Ovary (tissue), 10 donors: ENCODE measurements at places on chromosomes 4 and X. TPM values are rescaled to one million over a fixed set of nuclear protein-coding genes. Genes with fewer than 3 reads are reported as not detected.

PLP1 gene
- 5.1 TPM for polyA plus RNA-seq

CENPE gene
- polyA plus RNA-seq = 0.60 TPM

MOSPD2 gene
- polyA plus RNA-seq = 6.0 TPM

PRAF2 gene
- 51.2 TPM for polyA plus RNA-seq

CCDC110 gene
- polyA plus RNA-seq = 1.8 TPM

TSR2 gene
- polyA plus RNA-seq = 70.8 TPM

SMARCA1 gene
- polyA plus RNA-seq = 67.1 TPM

FAM149A gene
- polyA plus RNA-seq = 16.1 TPM

C1QTNF7 gene
- 23.6 TPM for polyA plus RNA-seq

WDR45 gene
- 80.4 TPM for polyA plus RNA-seq

SUPT20HL2 gene
- polyA plus RNA-seq = 0.23 TPM

CYSLTR1 gene
- 3.9 TPM for polyA plus RNA-seq

DNA sequence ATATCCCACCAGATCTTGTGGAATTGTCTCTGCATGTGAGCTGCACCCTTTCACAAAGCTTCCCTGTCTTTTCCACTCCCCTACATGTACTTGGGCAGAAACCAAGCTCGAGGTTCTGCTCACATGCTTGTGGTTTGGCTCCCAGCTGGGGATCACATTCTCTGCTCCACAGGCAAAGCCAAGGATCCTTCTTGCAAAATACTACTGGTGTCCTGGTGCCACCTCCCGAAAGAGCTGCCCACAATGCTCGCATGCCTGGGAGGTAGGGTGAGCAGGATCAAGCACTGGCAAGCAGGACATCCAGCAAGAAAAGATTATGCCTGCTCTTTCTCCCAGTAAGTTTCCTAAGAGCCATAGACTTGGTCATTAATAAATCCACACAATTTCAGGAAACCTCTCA is 45.1 kb upstream of the PPARGC1A start:
- DNase-seq = no peak

- no peak for DNase-seq
These were observed 1066.9 kb upstream of the PCDH7 start for GRCh38 chr4:29653221-29653620.

GRCh38 chrX:19769467-19769866 is 117.9 kb downstream of the SH3KBP1 start:
- DNase-seq = no peak

- DNase-seq = no peak
These were observed 25.5 kb downstream of the SMIM14 start for GRCh38 chr4:39613093-39613656.

- peak; percentile 93 for DNase-seq
These were observed at the start of gene SH3RF1 for GRCh38 chr4:169270810-169271691. TSS of gene SH3RF1 (minus strand) at chr4:169270956. CDS start at chr4:169269212, 1,744 bp downstream.

DNA sequence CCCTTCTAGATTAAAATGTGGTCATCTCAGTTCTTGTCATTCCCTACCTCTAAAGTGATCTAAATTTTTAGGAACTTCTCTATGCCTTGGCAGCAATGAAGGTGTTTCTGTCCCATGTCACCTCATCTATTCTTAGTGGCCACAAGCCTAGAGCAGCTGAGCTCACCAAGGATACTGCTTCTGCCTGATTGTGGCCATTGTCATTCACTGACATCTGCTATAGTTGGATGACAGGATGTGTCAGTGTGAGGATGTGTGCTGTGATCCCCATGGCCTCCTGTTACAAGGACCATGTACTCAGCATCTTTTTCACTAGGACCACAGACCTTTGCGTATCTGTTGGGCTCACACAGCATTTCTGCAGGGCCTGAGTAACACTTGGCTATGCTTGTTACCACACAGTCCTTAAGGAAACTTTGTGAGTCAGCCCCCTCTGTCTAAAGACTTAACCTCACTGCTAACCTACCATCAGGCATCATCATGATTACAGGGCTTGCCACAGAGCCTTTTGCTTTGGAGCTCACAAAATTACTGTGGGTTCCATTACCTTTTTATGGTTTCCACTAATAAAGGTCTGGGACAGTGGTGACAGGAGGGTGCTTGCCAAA is 421.0 kb downstream of the ADAM29 start:
- DNase-seq = no peak

DNA sequence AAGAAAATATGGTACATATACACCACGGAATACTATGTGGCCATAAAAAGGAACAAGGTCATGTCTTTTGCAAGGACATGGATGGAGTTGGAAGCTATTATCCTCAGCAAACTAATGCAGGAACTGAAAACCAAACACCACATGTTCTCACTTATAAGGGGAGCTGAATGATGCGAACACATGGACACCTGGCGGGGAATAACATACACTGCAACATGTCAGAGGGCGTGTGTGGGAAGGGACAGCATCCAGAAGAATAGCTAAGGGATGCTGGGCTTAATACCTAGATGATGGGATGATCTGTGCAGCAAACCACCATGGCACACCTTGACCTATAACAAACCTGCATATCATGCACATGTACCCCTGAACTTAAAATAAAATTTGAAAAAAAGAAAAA is 19.5 kb upstream of the CNKSR2 start:
- DNase-seq = no peak

DNA sequence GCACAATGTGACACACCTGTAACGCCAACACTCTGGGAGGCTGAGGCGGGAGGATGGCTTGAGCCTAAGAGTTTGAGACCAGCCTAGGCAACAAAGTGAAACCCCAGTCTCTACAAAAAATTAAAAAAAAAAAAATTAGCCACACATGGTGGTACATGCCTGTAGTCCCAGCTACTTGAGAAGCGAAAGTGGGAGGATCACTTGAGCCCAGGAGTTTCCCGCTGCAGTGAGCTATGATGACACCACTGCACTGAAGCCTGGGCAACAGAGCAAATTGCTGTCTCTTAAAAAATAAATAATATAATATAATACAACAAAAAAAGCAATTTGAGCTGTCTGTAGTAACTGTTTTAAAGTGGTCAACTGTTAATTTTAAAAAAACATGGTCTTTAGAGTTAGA is 13.2 kb downstream of the SPOCK3 start:
- DNase-seq = no peak

- DNase-seq = no peak
These were observed 158.2 kb downstream of the DEFB131A start for GRCh38 chr4:9602389-9602914.

DNA sequence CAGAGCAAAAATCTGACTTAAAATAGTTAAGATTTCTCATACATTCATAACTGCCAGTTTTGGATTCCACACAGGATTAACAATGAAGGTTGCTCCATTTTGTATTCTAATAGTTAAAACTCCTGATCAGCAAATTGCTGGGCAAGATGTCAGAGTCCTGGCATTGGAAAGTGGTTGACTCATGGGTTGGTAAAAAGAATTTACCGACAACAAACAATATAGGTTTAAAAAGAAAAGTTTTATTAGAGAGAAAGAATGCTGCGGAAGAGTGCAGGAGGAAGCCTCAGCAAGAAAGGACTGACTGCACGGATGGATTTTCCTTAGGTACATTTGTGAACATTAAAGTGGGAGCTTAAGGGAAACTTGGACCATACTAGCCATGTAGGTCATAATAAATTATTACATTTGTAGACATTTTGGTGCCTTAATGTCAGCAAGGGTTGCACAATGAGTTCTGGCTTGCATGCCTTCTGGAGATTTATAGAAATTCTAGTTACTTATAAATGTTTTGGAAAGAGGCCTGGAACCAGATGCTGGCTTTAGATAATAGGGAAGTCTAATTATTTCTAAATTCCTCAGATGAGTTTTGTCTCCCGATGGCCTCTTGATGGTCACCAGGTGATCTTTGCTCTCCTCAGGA is 25.4 kb upstream of the IL2 start:
- no peak for DNase-seq

- no peak for DNase-seq
These were observed 552.7 kb upstream of the TENM3 start for GRCh38 chr4:181690498-181690897.

GRCh38 chr4:6208416-6208815 is 8.1 kb upstream of the JAKMIP1 start:
- no peak for DNase-seq

DNA sequence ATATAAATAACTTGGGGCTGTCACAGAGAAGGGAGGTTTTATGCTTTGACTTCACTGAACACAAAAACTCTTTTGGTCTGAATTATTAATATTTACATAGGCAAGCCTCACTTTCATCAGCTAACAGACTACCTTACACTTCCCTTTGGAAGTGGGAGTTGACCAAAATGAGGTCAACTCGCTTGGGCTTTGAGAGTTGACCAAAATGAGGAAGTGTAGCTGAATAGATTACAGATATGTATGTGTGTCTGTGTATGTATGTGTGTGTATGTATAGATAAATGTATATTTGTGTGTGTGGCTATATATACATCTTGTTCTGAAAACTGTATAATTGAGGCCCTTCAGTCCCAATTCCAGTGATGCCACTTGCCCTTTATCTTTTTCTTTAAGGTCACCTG is 113.3 kb upstream of the IL13RA1 start:
- no peak for DNase-seq

GRCh38 chr4:64777286-64777685 is 368.0 kb upstream of the TECRL start:
- DNase-seq = no peak

GRCh38 chr4:125045311-125045710 is 269.4 kb upstream of the FAT4 start:
- no peak for DNase-seq

- DNase-seq = no peak
These were observed 2.8 kb upstream of the IL21 start for GRCh38 chr4:122623637-122624166.

DNA sequence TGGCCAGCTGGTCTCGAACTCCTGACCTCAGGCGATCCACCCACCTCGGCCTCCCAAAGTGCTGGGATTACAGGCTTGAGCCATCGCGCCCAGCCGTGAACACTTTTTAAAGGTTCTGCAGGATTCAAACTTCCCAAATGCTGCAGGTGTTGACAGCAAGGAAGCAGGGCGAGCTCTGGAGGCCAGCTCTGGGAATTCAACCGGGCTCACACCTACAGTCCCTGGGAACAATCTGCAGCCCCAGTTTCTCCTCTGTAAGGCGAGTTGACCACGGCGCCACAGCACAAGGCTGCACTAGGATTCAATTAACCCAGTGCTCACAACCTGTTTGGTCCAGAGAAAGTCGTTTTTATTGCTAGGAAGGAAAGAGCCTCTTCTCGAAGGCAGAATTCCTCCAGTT is 1.6 kb downstream of the MTNR1A start:
- DNase-seq = no peak

- DNase-seq = no peak
These were observed 21.5 kb downstream of the HHIP start for GRCh38 chr4:144667500-144667899.

DNA sequence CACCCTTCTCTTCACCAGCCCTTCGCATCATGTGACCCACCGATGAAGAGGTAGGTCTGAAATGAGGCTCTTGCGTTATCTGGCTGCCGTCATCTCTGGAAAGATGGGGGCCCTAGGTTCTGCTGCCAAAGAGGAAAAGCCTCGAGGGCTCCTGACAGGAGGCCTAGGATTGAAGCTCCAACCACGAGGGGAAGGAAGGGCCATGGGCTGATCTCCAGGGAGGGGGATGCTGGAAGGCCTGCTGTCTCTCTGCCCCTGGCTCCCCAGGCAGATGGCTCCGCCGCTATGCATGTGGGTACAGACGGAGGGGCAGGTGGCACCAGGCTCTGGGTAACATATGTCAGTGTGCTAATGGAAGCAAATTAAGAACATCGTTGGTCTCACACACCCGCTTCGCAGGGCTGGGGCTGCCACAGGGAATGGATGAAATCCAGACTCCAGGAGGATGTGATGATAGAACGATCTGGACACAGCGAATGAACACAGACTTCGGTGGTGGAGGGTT is 44.9 kb downstream of the AFAP1 start:
- no peak for DNase-seq

- no peak for DNase-seq
These were observed 379.9 kb downstream of the ADAM29 start for GRCh38 chr4:175297965-175298565.

- no peak for DNase-seq
These were observed 33.7 kb upstream of the HPRT1 start for GRCh38 chrX:134426281-134426680.

GRCh38 chr4:124030147-124030546 is 633.6 kb downstream of the SPRY1 start:
- no peak for DNase-seq

DNA sequence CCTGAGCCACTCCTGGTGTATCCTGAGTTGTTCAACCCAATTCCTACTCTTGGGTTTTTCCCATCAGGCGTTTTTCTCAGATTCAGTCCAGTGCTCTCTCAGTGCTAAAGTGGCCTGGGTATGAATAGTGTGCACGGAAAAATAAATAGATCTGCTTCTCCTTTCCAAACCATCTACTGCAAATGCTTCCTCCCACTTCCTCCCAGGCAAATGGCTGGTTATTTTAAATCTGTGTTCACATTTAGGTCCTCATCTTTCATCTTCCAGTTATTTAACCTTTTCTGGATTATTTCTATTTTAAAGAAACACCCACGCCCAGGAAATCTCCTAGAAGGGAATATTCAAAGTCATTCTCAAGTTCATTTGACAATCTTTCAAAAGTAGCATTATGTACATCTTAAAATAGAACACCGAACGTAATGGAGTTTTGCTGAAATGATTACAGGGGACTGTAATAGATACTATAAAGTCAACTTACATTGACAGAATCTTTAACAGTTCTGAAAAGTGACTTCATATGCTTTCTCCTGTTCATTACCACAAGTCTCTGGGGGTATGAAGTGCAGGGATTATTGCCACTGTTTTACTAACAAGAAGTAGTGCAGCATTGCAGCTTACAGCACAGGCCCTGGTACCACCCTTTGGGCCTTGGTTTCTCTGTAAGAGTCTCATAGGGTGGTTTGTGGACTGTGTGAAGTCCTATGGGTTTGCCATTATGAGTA is 66.3 kb downstream of the MED28 start:
- no peak for DNase-seq

- no peak for DNase-seq
These were observed 40.7 kb upstream of the DDX3X start for GRCh38 chrX:41293269-41293668.

- DNase-seq = no peak
These were observed 762 bp downstream of the PIGA start for GRCh38 chrX:15334561-15334960.

- DNase-seq = no peak
These were observed 116.1 kb downstream of the EVC2 start for GRCh38 chr4:5592272-5592671.

DNA sequence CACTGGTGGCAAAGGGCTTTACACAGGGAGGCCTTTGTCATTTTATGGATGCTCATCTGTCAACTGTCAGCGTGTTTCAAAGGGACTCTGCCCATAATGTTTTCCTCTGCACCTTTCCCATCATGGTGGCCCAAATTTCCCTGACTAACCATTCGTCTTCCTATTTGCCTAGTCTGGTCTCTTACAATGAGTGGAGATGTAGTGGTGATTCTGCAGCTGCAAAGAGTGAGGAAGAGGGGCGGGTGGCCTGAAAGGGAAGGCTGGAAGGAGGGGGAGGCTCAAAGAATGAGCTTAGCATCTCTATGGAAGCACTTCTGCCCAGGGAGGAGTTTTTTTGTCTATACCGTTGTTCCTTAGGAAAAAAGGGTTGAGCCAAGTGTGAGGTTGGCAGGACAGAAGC is 447.5 kb downstream of the NKX6-1 start:
- DNase-seq = no peak

- DNase-seq = no peak
These were observed 949.0 kb downstream of the C4orf33 start for GRCh38 chr4:130044788-130045531.

- DNase-seq = no peak
These were observed 425.1 kb downstream of the RAB28 start for GRCh38 chr4:13059019-13059418.

GRCh38 chrX:109855501-109855900 is 122.4 kb upstream of the ACSL4 start:
- no peak for DNase-seq

GRCh38 chr4:40628888-40629287 is 776 bp downstream of the RBM47 start:
- DNase-seq = no peak

- DNase-seq = no peak
These were observed 111.2 kb downstream of the ZNF518B start for GRCh38 chr4:10346023-10346422.
